Caudate nucleus (tissue), 63 donors: ENCODE measurements at places on chromosomes 12 and 14.
A peak's percentile ranks its signal among the peaks of the same experiment; 100 is the strongest.

DNA sequence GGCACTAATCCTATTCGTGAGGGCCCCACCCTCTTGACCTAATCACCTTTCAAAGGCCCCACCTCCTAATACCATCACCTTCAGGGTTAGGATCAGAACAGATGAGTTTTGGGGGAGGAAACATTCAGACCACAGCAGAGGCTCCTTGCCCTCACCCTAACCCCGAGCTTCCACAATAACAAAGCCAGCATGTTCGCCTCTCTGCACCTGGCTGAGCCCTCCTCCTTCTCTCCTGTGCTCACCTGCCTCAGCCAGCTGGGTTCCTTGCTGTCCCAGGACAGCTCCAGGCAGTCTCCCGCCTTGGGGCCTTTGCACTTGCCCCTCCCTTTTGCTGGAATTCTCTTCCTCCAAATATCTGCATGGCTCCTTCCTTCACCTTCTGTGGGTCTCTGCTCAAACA, 9.7 kb upstream of the RAN start:
- DNase-seq: no peak

GRCh38 chr12:114598111-114598510, 85.9 kb downstream of the TBX3 start:
- no peak for DNase-seq

- DNase-seq: no peak
These were observed 717.6 kb downstream of the FSCB start for GRCh38 chr14:43789458-43789857.

DNA sequence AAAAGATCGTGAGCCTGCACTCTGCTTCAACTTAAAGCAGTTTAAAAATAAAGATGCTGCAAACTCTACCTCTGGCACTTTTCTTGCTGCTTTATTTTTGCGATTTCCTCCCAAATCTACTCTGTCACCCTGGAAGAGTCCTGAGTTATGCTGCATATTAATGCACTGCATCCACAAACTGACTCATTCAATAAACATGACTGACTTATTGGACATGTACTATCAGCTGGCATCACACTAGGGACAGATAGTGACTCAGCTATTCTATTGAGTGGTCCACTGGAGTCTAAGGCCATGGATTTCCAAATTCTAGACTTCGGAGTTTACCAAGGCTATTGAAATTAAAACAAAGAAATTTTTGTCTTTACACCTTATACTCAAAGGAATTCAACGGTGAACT, 90.7 kb upstream of the PTPRR start:
- DNase-seq: no peak

DNA sequence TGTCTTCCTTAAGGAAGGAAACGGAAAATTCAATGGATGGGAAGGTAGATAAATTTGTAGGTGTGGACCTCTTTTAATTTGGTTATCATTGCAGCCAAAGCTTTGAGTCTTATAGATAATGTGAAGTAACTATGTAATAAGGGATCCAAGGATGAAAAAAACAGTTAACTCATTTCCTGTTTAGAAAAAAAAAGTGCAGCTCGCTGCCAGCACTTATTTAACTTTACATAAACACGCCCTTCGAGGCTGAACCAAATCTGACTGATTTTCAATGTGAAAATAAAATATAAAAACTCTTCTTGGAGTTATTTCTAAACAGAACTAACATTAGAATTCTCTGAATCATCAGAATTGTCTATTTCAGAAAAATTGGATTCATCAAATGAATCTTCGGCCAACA, 7.0 kb downstream of the NUBPL start:
- no peak for DNase-seq

GRCh38 chr14:23546450-23547035, 5.0 kb downstream of the ZFHX2 start:
- no peak for DNase-seq

DNA sequence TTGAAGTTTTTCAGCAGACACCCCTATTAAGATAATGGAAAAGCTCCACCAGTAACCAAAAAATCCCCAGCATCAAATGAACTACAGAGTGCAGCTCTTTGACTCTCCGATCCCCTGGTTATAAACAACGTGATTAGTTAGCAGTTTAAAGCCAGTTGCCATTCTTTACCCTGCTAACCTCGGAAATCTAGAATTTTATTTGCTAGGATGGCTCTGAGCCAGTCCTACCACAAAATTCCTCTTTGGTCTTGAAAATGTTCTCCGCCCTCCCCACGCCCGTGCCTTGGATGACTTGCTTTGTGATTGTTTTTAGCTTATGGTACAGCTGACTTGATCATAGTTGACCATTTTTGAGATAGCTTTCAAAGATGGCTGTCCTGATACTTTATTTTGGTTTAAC, 1.2 kb downstream of the KLHDC2 start:
- DNase-seq: no peak

DNA sequence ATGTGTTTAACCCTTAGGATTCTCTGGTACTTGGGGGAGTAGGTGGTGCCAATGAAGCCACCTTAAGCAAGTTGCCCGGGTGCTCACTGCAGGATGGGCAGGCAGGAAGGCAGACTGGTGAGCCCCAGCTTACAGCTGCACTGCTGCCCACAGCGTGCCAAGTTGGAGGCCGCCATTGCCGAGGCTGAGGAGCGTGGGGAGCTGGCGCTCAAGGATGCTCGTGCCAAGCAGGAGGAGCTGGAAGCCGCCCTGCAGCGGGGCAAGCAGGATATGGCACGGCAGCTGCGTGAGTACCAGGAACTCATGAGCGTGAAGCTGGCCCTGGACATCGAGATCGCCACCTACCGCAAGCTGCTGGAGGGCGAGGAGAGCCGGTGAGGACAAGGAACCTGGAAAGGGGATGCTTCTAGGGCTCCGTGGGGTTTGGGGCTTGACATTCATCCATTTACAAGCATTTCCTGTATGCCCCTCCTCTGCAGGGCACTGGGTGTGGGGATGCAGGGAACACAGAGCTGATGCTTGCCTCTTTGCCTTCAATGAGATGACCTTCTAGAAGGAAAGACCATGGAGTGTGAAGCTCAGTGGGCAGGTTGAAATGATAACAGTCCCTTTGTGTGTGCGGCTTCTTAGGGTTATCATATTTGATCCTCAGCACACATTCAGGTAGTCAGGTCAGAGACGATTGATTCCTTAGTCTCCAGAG, 12.4 kb downstream of the KRT7 start:
- DNase-seq: no peak

DNA sequence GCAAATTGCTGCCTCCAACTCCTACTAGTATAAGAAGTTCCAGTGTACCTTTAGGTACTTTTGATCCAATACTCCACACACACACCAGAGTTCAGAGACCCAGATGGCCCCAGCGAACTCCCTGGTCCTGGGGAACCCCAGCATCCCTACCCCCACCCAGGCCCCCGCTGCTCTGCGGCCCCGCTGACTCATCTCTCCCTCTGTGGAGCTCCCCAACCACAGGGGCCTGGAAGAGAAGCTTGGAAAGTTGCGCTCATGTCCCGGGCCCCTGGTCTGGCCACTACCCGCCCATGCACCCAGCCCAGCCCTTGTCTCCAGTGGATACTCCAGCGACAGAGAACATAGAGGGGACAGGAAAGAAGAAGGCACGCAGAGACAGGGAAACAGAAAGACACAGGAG, 4.2 kb upstream of the SP7 start:
- no peak for DNase-seq

- no peak for DNase-seq
These were observed 34.4 kb upstream of the MGAT4C start for GRCh38 chr12:86290615-86291014.

DNA sequence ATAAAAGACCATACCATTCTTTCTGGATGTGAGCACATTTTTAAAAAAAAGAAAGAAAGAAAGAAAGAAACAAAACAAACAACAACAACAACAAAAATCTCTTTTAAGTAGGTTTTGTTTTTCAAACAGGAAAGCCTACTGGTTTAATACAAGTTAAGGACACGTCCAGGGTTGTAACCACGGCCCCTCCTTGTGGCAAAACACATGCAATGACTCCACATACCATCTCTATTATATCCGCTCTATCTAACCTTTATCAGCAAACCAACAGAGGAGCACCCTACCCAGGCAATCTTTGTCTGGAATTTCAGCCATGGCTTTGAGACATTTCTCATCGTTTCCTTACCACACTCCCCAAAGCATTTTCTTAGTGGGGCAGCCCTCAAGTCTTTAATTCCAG, 360.5 kb upstream of the TMPO start:
- no peak for DNase-seq

DNA sequence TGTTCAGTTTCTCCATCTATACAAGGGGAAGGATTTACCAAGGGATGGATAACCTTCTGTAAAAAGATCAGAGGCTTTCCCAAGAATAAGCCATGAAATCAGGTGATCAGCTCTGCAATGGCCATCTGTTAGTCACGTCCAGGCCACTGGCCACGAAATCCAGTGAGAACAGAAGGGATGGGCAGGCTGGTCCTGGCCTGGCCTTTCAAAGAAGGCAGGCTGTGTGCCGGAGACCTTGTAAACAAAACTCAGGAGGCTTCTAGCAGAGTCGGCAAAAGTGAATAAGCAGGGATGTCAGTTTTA, 68.5 kb downstream of the RNF34 start:
- no peak for DNase-seq

- no peak for DNase-seq
These were observed 34.9 kb upstream of the CERS5 start for GRCh38 chr12:50201987-50202521.

DNA sequence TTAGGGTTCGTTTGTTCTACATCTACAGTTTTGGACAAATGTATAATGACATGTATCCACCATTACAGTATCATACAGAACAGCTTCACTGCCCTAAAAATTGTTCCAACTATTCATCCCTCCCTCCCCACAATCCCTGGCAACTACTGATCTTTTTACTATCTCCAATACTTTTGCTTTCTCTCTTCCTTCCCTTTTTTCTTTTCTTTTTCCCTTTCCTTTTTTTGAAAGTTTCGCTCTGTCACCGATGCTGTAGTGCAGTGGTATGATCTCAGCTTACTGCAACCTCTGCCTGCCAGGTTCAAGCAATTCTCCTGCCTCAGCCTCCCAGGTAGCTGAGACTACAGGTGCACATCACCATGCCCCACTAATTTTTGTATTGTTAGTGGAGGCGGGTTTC, 2.6 kb upstream of the ACOT4 start:
- no peak for DNase-seq

GRCh38 chr12:96190413-96191108, 3.6 kb upstream of the ELK3 start:
- DNase-seq: no peak

DNA sequence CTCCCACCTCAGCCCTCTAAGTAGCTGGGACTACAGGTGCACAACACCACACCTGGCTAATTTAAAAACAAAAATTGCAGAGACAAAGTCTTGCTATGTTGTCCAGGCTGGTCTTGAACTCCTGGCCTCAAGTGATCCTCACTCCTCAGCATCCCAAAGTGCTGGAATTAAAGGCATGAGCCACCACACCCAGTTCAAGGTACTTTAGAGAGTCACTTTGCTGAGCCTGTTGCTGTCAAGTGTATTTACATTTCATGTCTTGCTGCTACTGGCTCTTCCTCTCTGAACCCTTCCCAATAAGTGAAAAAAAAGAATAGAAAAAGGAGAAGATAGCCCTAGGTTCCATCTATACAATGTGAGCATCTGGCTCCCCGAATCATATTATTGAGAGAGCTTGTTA, 38.4 kb downstream of the SLCO1A2 start:
- no peak for DNase-seq

DNA sequence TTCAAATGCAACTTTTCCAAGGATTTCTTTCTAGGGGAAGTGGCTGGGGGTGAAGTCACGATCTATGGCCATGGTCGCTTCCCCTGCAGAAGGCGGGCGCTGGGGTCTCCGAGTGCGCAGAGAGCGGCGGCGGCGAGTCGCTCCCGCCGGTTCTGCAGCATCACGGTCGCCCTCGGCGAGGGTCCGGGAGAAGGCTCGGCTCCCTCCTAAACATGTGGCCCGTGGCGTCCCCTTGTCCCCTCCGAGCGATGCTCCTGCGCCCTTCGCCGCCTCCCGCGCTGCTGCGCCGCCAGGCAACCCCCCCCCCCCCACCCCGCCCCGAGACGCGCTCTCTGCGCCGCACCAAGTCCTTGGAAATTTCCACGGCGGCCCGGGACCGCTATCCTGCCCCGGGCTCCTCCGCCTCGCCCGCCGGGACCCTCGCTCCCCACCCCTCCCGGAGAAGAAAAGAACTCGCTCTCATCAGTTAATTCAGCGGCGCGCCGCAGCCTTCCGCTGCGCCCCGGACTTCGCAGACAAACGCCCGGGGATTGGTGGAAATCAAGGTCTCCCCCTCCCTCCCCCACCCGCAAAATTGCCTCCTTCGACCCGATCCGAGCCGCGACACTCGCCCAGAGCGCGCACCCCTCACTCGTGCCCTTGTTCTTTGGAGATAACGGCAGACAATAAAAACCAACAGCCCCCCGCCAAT, at the start of gene ST8SIA1:
Gene ST8SIA1, minus strand, starts transcription at position 298 of the 691 bp plus-strand sequence. CDS start 475 bp downstream, outside the sequence.
- peak; percentile 17 for DNase-seq
